ENCODE measurements at places on chromosomes 12 and 14.

GRCh38 chr12:51023625-51024382 lies 2.4 kb downstream of the SLC11A2 start:
- peaks cover 3% of the 10 kb centered on the region for H3K27me3 ChIP-seq
- no peak for DNase-seq
- peak overlapping the region; percentile 100 for H3K4me3 ChIP-seq
- peaks cover 10% of the 10 kb centered on the region for H3K36me3 ChIP-seq
- peak overlapping the region; percentile 96 for H3K27ac ChIP-seq

GRCh38 chr12:53805791-53806190 lies 54.0 kb upstream of the CISTR start:
- no peak overlapping the region for H3K27ac ChIP-seq
- no peak overlapping the region for H3K4me3 ChIP-seq
- H3K27me3 ChIP-seq: peaks cover 62% of the 10 kb centered on the region
- no peak for DNase-seq
- H3K4me1 ChIP-seq: no peaks in the 10 kb centered on the region
- no peaks in the 10 kb centered on the region for H3K36me3 ChIP-seq

DNA sequence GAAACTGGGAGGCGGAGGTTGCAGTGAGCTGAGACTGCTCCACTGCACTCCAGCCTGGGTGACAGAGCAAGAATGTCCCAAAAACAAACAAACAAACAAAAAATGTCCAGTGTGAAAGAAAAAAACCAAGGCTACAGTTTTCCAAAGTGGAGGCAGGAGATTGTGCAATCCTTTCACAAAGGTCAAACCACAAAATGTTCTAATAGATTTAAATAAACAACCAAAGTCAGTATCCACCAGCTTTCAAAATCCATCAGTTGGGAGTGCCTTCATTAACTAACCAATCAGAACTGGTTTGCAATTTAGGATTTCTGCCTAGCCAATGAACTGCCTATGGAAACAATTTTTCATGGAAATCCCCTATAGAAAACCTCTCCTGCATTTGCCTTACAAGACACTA lies 52.3 kb upstream of the TRIM9 start:
- H3K27ac ChIP-seq: no peak overlapping the region
- no peaks in the 10 kb centered on the region for H3K4me1 ChIP-seq
- H3K27me3 ChIP-seq: peaks cover 18% of the 10 kb centered on the region
- no peak overlapping the region for H3K4me3 ChIP-seq
- no peaks in the 10 kb centered on the region for H3K36me3 ChIP-seq

DNA sequence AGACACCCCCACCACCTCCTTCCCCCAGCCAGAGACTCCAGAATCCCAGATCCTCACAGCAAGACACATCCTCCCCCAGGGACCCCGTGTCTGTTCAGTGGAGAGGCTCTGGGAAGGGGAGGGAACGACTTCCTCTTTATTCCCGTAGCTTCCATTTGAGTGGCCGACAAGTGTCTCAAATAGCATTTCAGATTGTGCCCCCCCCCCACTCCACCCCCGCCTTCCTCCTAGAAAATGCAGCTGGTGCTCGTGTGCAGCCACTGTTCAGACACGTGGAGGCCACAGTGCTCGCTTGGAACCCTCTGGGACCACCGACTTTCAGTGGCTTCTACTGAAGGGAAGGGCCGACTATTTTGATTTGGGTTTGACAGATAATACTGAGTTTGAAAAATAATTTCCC lies 14.3 kb downstream of the PPP2R5C start:
- peaks cover 19% of the 10 kb centered on the region for H3K36me3 ChIP-seq
- no peak overlapping the region for H3K4me3 ChIP-seq
- no peak for DNase-seq
- no peaks in the 10 kb centered on the region for H3K27me3 ChIP-seq

- H3K27me3 ChIP-seq: no peaks in the 10 kb centered on the region
- DNase-seq: no peak
- peaks cover 18% of the 10 kb centered on the region for H3K4me1 ChIP-seq
- H3K27ac ChIP-seq: no peak overlapping the region
- no peak overlapping the region for H3K4me3 ChIP-seq
Observed at GRCh38 chr14:74649673-74650072, 37.6 kb upstream of the LTBP2 start.

GRCh38 chr14:85079842-85080730 lies 449.9 kb upstream of the FLRT2 start:
- no peak for DNase-seq
- H3K4me1 ChIP-seq: no peaks in the 10 kb centered on the region
- no peaks in the 10 kb centered on the region for H3K36me3 ChIP-seq
- H3K27me3 ChIP-seq: no peaks in the 10 kb centered on the region
- H3K27ac ChIP-seq: no peak overlapping the region

- peaks cover 28% of the 10 kb centered on the region for H3K36me3 ChIP-seq
- peak overlapping the region; percentile 59 for H3K27ac ChIP-seq
- peaks cover 5% of the 10 kb centered on the region for H3K4me1 ChIP-seq
- H3K4me3 ChIP-seq: no peak overlapping the region
- no peak for DNase-seq
- H3K27me3 ChIP-seq: peaks cover 10% of the 10 kb centered on the region
Observed at GRCh38 chr12:120759591-120760348, 34.1 kb downstream of the ACADS start.

- H3K4me3 ChIP-seq: no peak overlapping the region
- no peaks in the 10 kb centered on the region for H3K27me3 ChIP-seq
- peak overlapping the region; percentile 92 for H3K27ac ChIP-seq
- DNase-seq: no peak
- peaks cover 65% of the 10 kb centered on the region for H3K4me1 ChIP-seq
Observed at GRCh38 chr14:51921026-51921425, 60.6 kb downstream of the GNG2 start.

DNA sequence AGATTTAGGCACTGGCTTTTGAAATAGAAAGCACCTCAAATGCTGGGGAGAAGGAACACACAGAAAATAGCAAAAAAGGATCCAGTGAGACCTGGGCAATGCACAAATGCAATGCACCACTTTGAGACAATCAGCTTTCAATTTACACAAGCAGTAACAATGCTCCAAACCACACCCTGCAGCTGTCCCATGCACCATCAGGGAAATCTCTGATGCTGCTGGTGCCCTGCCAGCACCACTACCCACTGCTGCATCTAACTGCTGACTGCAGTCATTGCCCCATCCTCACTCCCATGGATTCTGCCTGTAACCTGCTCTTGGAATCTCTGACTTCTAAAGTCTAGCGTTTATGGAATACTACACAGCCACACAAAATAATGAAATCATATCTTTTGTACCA lies 21.0 kb upstream of the HMGA2 start:
- no peak overlapping the region for H3K27ac ChIP-seq
- H3K27me3 ChIP-seq: peaks cover 10% of the 10 kb centered on the region
- H3K36me3 ChIP-seq: no peaks in the 10 kb centered on the region
- no peaks in the 10 kb centered on the region for H3K4me1 ChIP-seq

GRCh38 chr12:117545216-117545615 lies 183.8 kb upstream of the NOS1 start:
- DNase-seq: no peak
- H3K36me3 ChIP-seq: no peaks in the 10 kb centered on the region
- H3K27me3 ChIP-seq: no peaks in the 10 kb centered on the region
- no peaks in the 10 kb centered on the region for H3K4me1 ChIP-seq
- no peak overlapping the region for H3K27ac ChIP-seq
- H3K4me3 ChIP-seq: no peak overlapping the region

DNA sequence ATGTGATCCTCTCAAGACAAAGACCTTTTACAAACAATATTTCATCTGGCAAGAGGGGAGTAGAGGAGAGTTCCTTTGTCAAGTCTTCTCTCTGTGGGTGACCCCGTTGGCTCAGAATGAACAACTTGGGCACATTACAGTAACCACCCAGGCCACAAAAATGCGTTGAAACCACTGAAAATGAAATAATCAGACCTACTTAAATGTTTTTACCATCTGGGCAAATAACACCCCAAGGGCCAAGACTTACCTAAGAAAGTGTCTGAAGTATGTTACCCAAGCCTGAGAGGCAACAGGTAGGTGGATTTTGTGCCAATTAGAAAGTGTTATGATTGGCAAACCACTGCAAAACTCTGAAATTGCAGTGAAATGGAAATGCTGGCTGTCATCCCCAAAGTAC lies 1.3 kb downstream of the TC2N start:
- DNase-seq: no peak
- H3K4me3 ChIP-seq: peak overlapping the region; percentile 86
- peaks cover 59% of the 10 kb centered on the region for H3K4me1 ChIP-seq
- H3K27ac ChIP-seq: peak overlapping the region; percentile 96
- H3K27me3 ChIP-seq: no peaks in the 10 kb centered on the region
- peaks cover 60% of the 10 kb centered on the region for H3K36me3 ChIP-seq

DNA sequence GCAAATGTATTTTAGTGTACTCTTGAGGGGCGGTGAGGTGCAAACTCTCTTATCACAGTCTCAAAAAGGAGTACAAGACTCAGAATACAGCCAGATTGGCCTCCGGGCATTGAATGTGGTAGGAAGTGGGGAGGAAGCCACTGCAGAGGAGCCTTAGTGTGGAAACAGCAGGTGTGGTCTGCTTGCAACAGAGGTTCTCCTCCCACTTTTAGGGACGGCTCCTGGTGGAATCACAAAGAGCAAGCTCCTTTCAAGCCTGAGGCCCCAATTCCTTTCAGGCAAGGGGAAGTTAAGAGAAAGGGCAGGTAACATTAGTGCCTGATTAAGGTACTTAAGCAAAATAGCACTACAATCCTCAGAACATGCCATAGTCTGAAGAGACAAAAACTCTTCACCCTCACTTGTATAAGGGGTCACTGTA lies 23.7 kb upstream of the SLC2A3 start:
- peak overlapping the region; percentile 94 for H3K27ac ChIP-seq
- peaks cover 6% of the 10 kb centered on the region for H3K36me3 ChIP-seq
- H3K27me3 ChIP-seq: no peaks in the 10 kb centered on the region
- peaks cover 38% of the 10 kb centered on the region for H3K4me1 ChIP-seq
- H3K4me3 ChIP-seq: peak overlapping the region; percentile 86

GRCh38 chr14:104237651-104238423 lies 99.5 kb downstream of the KIF26A start:
- no peaks in the 10 kb centered on the region for H3K36me3 ChIP-seq
- peaks cover 36% of the 10 kb centered on the region for H3K27me3 ChIP-seq
- H3K4me1 ChIP-seq: no peaks in the 10 kb centered on the region
- no peak overlapping the region for H3K4me3 ChIP-seq
- DNase-seq: no peak
- no peak overlapping the region for H3K27ac ChIP-seq

GRCh38 chr12:92130999-92131398 lies 14.6 kb downstream of the BTG1 start:
- H3K27ac ChIP-seq: peak overlapping the region; percentile 45
- H3K4me1 ChIP-seq: peaks cover 49% of the 10 kb centered on the region
- H3K36me3 ChIP-seq: peaks cover 90% of the 10 kb centered on the region
- H3K4me3 ChIP-seq: peak overlapping the region; percentile 99
- DNase-seq: no peak
- H3K27me3 ChIP-seq: no peaks in the 10 kb centered on the region

DNA sequence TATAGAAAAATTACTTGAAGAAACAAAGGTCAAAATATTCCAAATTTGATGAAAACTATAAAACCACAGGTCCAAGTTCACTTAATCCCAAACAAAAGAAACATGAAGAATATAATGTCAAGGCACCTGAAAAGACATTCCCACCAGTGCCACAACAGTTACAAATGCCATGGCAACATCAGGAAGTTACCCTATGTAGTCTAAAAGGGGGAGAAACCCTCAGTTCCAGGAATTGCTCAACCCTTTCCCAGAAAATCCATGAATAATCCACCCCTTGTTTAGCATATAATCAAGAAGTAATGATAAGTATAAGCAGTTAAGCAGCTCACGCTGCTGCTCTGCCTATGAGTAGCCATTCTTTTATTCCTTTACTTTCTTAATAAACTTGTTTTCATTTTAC lies 3.8 kb upstream of the ACTR10 start:
- H3K4me1 ChIP-seq: peaks cover 31% of the 10 kb centered on the region
- no peak for DNase-seq
- H3K27ac ChIP-seq: peak overlapping the region; percentile 29
- no peak overlapping the region for H3K4me3 ChIP-seq

DNA sequence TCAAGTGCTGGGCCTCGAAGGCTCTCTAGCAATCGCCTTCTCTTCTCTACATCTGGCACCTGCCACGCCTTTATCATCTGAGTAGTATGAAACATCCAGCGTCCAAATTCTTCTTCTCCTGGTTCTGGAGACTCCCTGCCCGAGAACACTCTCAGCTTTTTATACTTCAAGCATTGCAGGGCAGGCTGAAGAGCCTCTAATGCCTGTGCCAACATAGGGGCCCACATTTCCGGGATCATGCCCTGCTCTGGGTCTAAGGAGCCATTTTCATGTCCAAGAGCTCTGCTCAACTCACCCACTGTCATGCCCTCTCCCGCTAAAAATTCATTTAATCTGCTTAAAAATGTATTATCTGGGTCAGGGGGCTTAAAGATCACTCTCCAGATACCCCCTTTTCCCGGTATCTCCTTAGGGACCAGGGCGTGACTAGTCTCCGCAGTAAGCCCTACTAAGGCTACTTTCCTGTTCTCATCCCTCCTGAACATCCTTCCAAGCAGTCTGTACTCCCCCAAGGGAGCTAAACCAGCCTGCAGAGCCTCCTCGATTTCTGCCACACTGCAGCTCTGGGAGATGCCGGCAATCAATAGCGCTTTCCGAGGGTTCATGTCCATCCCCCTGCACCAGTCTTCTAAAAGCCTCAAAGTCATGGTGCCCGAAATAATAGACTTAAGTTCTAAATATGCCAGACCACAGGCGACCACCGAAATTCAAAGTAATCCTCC lies 940 bp downstream of the MOAP1 start:
- peak overlapping the region; percentile 88 for H3K4me3 ChIP-seq
- H3K4me1 ChIP-seq: peaks cover 25% of the 10 kb centered on the region
- peaks cover 40% of the 10 kb centered on the region for H3K36me3 ChIP-seq
- H3K27me3 ChIP-seq: no peaks in the 10 kb centered on the region
- peak overlapping the region; percentile 90 for H3K27ac ChIP-seq

- no peak for DNase-seq
- no peak overlapping the region for H3K27ac ChIP-seq
- H3K4me3 ChIP-seq: no peak overlapping the region
- peaks cover 16% of the 10 kb centered on the region for H3K27me3 ChIP-seq
- no peaks in the 10 kb centered on the region for H3K4me1 ChIP-seq
Observed at GRCh38 chr12:98259693-98260092, 255.7 kb upstream of the TMPO start.

DNA sequence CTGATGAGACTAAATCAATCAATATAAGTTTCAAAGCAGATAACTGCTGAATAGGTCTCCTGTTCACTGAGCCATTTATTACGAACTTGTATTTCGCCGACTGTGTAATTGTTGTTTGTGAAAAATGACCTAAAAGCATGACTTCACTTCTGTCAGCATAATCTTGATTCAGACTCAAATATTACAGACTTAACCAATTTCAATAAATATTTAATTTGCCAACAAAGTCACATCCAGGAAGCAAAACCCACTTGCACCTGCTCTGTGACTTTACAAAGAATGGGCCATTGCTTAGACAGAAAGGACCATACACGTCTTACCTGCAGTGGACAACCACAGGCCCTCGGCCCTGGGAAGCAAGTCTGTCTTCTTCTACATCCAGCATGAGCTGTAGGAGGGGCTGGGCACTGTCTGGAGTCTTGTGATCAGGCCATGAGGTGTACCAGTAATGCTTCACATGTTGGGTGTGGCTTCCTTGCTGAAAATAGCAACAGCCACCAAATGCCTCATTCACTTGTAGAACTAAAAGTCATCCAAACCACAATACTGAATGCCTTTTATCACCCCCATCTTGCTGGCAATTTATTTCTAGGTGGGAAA lies 23.5 kb upstream of the PTPRB start:
- no peaks in the 10 kb centered on the region for H3K27me3 ChIP-seq
- H3K36me3 ChIP-seq: no peaks in the 10 kb centered on the region
- peaks cover 7% of the 10 kb centered on the region for H3K4me1 ChIP-seq
- no peak overlapping the region for H3K27ac ChIP-seq
- no peak overlapping the region for H3K4me3 ChIP-seq

- no peak for DNase-seq
- H3K27ac ChIP-seq: no peak overlapping the region
- no peak overlapping the region for H3K4me3 ChIP-seq
Observed at GRCh38 chr12:10783252-10783651, 19.2 kb downstream of the TAS2R7 start.
